ENCODE measurements at places on chromosomes 13 and 19.

- DNase-seq = no peak
Observed at GRCh38 chr13:50720861-50721671, 122.4 kb downstream of the DLEU7 start.

- DNase-seq = peak; percentile 43
Observed at GRCh38 chr19:55454787-55455243, 6.6 kb downstream of the ISOC2 start.

GRCh38 chr13:23160638-23161480 is 19.9 kb upstream of the SGCG start:
- DNase-seq = no peak

- no peak for DNase-seq
Observed at GRCh38 chr13:39784347-39784746, 128.9 kb downstream of the COG6 start.

- no peak for DNase-seq
Observed at GRCh38 chr13:110886870-110887596, 27.8 kb downstream of the ANKRD10 start.

DNA sequence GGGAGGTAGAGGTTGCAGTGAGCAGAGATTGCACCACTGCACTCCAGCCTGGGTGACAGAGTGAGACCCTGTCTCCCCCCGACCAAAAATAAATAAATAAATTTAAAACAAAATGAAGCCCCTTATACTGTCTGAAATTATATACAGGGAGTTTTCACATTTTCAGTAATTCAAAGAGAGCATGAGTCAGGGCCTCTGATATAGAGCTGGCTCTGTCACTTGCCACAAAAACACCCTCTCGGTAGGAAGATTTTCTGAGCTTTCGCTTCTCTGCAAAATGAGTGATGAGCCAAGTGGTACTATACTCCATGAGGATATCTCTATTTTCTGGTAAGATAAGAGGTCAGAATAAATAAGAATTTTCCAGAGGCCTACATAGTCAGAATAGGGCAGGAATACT is 462.9 kb downstream of the COG6 start:
- no peak for DNase-seq

DNA sequence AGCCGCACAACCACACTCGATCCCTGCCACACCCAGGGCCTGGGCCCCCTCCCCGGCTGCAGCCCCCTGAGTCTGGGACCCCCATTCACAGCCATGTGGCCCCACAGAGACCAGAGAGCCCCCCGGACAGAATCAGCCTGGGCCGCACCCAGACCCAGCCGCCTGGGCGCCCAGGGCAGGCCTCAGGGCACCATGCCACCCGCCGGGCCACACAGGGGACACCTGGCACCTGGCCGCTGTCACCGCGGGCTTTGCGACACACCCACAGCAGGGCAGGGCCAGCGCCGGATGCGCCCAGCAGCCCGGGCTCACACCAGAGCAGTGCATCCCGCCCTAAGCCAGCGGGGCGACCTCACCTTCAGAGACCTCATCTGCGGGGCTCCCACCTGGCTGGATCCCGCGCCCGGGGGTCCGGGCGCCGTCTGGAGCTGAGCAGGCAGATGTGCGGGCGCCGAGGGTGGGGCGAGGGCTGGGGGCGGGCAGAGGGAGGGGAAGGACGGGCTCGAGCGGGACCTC is 443 bp downstream of the TBXA2R start:
- no peak for DNase-seq

GRCh38 chr19:52673014-52673413 is 34.9 kb upstream of the ZNF83 start:
- DNase-seq = no peak

DNA sequence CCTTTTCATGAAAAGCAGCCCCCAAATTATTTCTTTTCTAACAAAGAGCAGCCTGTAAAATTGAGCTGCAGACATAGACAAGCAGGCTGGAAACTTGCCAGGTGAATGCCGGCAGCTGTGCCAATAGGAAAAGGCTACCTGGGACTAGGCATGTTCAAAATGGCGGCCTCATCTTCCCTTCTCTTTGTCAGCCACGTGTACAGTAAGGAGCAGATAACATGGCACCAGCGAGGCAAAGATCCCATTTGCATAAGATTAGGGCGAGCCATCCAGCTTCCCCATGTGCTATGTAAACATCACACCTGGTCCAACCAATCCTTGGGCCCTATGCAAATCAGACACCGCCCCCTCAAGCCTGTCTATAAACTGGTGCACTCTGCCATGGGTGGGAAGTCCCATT is 31.2 kb upstream of the CACNA1A start:
- no peak for DNase-seq

DNA sequence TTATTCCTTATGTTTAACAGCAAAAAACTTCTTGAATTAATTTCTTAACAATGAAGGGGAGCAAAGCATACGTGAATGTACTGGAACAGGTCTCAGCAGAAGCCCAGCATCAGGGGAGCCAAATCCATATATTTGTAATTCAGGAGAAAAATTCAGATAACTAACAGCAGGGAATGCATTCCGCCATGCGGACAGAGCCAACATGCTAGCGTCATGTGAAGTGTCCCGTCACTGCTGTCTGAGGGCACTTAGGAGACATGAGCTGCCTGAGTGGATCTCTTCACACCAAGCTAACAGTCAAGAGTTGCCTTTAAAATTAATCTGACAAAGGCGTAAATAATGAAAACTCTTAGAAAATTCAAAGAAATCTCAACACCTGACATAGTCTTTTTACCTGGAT is 6.4 kb downstream of the AMER2 start:
- no peak for DNase-seq

- DNase-seq = no peak
Observed at GRCh38 chr13:33256148-33256840, 29.3 kb downstream of the STARD13 start.

- DNase-seq = no peak
Observed at GRCh38 chr13:49388091-49388635, 55.7 kb downstream of the CAB39L start.

DNA sequence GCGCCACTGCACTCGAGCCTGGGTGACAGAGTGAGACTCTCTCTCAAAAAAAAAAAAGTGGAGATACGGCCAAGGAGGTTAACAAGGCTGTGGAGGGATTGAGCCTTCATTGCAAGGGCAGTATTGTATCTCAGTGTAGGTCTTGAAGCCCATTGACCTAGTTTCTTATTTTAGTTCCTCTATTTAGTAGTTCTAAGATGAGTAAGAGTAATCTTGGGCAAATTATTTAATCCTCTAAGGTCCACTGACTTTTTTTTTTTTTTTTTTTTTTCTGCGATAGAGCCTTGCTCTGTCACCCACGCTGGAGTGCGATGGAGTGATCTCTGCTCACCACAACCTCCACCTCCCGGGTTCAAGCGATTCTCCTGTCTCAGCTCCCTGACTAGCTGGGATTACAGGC is 14.3 kb upstream of the ILF3 start:
- no peak for DNase-seq

- no peak for DNase-seq
Observed at GRCh38 chr19:49975051-49975450, 14.1 kb upstream of the SIGLEC11 start.

GRCh38 chr13:113964251-113964995 is 9.5 kb downstream of the C13orf46 start:
- DNase-seq = no peak

DNA sequence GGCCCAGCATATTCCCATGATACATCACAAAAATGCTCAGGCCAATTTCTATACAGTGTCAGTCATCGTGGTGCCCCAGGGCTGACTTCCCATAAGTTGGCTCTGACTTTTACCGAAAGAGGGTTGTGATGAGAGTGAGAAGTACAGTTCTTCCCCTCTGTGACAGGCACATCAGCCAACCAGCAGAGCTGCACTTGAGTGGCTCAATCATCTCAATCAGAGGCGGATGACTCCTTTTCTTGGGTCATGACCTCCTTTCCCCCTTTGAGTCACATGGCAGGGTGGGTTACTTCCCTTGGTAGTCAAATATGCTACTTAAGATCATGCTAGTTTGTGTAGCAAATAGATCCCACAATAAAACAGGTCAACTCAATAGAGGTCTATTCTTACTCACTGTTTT is 6.9 kb upstream of the AMER2 start:
- no peak for DNase-seq

GRCh38 chr19:50549927-50550593 is 18.2 kb downstream of the LRRC4B start:
- no peak for DNase-seq

GRCh38 chr19:3743486-3743885 is 18.0 kb downstream of the APBA3 start:
- DNase-seq = no peak

- DNase-seq = no peak
Observed at GRCh38 chr13:75687150-75687763, 51.1 kb downstream of the LMO7 start.

DNA sequence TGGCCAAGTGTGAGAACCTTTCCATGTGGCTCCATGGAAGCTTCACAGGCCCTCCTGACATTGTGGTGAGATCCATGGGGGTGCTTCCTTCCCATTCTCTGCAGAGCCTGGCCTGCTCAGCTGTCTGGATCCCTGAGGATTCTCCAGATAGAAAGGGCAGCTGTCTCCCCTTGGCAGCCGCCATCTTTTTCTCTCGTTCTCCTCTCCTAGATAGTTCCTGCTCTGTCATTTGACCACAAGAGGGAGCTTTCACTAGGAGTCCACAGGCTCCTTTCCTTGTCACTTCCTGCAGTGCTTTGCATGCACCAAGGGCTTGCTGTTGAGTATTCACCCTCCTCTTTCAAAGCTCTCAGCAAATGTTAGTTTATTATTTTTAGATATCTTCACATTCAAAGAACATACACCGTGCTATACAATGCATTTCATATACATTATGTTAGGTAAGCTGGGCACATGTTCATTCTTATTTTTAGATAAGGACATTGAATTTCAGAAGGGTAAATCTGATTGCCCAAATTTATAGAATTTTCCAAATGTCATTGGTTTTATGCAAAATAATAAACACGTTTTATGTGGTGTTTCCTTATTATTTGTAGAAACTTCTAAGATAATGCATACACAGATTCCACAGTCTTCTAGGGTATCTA is 133.2 kb downstream of the FRY start:
- DNase-seq = no peak

DNA sequence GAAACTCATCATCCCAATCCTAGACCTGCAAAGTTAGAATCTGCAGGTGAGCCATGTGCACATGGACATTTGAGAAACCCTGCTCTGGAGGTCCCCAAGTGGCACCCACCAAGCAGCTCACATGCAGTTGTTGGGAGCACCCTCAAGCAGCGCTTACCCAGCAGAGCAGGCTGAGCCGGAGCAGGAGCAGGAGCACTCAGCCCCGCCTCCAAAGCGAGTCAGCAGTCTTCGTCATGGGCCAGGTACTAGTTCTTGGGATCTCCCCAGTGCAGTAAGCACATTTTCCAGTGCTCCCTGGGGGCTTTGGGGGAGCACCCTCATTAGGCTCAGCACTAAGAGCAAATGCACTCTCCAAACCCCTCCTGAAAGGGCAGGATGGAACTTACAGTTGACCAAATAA is 572.7 kb downstream of the IRS2 start:
- no peak for DNase-seq

GRCh38 chr19:7226739-7227138 is 67.5 kb downstream of the INSR start:
- no peak for DNase-seq

DNA sequence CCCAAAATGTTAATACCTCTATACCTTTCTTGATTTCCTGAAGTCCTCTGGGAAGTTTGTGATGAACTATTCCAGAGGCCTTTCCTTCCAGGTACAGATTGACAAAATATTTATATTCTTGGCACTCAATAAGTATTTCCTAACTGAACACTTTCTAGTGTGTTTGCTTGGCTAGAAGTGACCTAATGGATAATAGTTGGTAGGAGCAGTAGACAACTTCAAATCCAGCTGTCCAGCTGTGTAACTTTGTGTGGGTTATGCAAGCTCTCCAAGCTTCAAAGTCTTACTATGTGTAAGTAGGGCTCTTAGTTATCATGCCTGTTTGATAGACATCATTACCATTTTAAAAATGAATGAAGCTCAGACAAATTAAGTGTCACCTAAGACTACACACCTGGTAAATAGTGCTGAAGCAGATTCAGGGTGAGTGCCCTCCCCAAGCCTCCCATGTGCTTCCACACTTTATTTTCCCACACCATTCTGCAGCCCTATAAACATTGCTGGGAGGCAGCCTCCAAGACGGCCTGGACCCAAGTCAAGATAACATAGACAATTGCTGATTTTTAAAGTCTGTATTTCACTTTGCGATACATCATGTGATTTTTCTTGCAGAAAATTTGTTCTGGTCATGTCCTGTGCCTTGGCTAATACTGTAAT is 196.6 kb downstream of the NALCN start:
- no peak for DNase-seq
